Kidney epithelial cell (primary cell): ENCODE measurements at places on chromosomes 6 and 20. TPM values are rescaled to one million over a fixed set of nuclear protein-coding genes. Genes with fewer than 3 reads are reported as not detected.

- no peak for DNase-seq
These were observed at the start of gene BICRAL for GRCh38 chr6:42781796-42782688. BICRAL (plus strand) TSS chr6:42782052; CDS start chr6:42822023, 39,971 bp downstream.

AVP gene
- not detected in 2 replicates for total RNA-seq

- no peak for DNase-seq
These were observed 148.1 kb downstream of the SCML4 start for GRCh38 chr6:107676042-107676441.

- DNase-seq, result no peak
These were observed 66.1 kb upstream of the RNF24 start for GRCh38 chr20:4081421-4081820.

DNA sequence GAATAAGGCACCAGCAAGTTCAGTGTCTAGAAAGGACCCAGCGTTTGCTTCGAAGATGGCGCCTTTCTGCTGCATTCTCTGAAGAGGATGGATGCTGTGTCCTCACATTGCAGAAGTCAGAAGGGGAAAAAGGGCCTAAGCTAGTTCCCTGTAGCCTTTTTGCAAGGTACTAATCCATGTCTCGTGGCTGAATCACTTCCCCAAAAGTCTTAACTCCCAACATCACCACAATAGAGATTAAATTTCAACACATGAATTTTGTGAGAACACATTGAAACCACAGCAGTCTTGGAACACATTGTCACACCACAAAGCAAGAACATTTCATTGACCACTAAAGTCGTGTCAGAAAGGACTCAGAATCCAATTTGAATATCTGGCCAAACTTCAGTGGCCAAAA, 42.1 kb downstream of the KLHL31 start:
- no peak for DNase-seq

- no peak for DNase-seq
These were observed 462.5 kb downstream of the CDH26 start for GRCh38 chr20:60420676-60421229.
